Cardiac septum (tissue), 1 donor: ENCODE measurements at places on chromosomes 7 and 10. TPM values are rescaled to one million over a fixed set of nuclear protein-coding genes. Genes with fewer than 3 reads are reported as not detected.

GRCh38 chr10:123761038-123761428, 94.9 kb downstream of the GPR26 start:
- DNase-seq: no peak

GRCh38 chr7:129053938-129054437, 923 bp downstream of the TNPO3 start:
- DNase-seq: no peak

Gene FKBP6
- total RNA-seq: not detected

DNA sequence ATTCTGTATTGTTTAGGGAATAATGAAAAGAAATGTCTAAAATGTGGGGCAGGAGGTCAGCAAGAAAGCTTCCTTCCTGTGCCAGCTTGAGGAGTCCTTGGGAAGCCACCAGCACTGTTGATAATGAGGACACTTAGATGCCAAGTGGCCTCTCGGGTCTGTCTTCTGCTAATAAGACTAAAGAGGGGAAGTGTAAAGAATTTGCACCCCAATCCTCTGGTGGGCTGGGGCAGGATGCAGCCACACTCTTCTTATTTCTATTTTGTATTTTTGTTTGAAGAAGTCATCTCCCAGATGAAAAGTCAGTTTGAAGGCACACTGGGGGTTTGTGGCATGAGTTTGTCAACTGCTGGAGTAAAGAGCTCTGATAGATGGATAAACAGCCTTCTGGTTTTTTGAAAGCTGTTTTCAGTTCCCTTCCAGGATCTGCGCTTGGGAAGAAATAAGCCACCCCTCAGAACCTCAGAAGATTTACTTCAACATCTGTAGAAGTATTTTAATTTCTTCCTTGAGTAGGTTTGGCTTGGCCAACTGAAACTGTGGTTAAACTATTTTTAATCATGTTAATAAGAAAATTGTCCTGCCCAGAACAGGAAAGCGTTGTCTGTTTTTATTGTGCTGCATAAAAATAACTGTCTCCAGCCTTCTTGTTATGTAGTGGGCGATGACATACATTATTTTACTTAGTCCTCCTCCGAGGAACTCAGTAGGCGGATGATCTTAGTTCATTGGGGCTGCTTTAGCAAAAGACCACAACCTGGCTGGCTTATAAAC, 128.8 kb upstream of the GPR26 start:
- DNase-seq: no peak

- no peak for DNase-seq
These were observed 195.9 kb downstream of the CFTR start for GRCh38 chr7:117675497-117676435.

Gene AIFM2
- total RNA-seq: 19.4 TPM

GRCh38 chr10:128124813-128125403, 1.3 kb downstream of the MKI67 start:
- DNase-seq: no peak

- DNase-seq: no peak
These were observed 199.9 kb upstream of the PLXNA4 start for GRCh38 chr7:132776048-132776620.
